ENCODE measurements at places on chromosomes 6 and 20.

- no peak for DNase-seq
Observed at GRCh38 chr20:12057778-12058177, 140.1 kb downstream of the BTBD3 start.

DNA sequence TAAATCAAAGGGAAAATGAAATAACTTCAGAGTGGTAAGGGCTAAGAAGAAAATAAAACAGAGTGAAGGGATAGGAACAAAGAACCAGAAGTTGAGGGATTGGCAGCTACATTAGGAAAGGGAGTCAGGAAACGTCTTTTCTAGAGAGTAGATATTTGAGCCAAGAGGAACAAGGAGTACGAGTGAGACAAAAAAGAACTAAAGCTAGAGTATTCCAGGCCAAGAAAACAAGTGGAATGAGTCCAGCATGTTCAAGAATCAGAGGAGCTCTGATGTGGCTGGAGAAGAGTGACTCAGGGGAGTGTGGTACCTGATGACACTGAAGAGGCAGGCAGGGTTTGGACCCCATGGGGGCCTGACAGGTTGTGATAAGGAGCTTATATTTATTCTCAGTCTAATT lies 66.3 kb downstream of the CEP162 start:
- no peak for DNase-seq

- no peak for DNase-seq
Observed at GRCh38 chr20:35302421-35303335, 10.5 kb upstream of the FAM83C start.

GRCh38 chr6:144578385-144579350 lies 293.5 kb downstream of the UTRN start:
- DNase-seq: no peak

DNA sequence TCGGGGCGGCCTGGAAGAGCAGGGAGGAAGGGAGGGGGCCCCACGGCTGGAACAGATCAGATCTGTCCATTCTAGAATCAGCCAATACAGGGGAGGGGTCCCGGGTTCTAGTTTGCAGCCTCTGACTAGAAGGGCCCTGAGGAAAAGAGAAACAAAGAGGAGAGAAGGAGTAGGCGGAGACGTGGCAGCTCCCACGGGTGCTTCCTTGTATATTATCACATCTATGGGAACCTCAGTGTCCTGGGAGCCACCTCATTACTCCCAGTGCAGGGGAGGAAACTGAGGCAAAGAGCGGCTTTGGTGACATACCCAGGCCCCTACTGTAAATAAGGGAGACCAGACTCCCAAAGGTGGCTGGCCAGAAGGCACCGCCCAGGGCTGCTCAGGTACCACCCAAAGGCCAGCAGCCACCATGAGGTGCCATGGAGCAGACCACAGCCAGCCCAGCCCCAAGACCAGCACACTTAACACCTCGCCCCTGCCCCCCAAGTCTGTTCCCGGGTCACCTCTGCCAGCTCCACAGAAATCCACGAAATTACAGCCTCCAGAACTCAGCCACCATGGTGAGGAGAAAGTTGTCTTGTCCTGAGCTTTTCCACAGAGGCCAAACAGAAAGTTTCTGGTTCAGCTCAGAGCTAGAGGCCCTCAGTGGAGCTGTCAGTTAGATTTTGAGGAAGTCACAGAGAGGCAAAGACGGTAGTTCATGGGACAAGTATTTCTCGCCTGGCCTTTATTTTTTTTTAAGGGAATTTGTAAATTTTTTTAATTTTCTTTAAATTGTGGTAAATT lies 2.1 kb downstream of the ZC3H12D start:
- DNase-seq: no peak

DNA sequence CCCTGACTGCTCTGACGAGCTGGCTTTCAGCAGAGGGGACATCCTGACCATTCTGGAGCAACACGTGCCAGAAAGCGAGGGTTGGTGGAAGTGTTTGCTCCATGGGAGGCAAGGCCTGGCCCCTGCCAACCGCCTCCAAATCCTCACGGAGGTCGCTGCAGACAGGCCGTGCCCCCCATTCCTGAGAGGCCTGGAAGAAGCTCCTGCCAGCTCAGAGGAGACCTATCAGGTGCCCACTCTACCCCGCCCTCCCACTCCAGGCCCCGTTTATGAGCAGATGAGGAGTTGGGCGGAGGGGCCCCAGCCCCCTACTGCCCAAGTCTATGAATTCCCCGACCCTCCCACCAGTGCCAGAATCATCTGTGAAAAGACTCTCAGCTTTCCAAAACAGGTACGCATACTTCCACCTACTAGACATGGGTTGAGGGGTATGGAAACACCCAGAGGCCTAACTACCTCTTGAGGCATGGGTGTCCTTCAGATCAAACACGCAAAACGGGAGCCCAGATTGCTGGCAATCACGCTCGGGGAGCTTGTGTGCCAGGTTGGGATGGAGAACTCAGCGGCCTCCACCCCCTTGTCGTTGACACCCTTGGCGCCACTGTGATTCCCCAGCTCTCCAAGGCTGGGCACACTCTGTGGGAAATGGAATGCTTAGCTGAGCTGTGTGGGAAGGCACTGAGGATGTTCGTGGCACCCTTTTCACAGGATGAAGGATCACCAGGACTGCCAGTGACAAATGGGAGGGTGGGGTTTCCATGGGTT lies 25.3 kb downstream of the CASS4 start:
- DNase-seq: no peak

GRCh38 chr6:68186870-68187269 lies 448.2 kb upstream of the ADGRB3 start:
- DNase-seq: no peak

DNA sequence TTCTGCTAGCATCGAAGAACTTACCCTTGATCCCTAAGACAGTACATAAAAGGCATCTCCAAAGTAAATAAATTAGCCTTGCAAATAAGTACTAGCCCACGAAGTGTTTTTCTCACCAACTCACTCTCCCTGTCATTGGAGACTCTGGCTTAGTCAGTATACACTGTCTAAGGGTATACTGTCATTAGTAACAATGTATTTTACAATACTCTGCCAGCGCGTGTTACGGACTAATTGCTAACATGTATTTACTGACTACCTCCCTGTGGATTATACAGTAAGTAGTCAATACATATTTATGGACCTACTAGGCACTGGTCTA lies 72.1 kb downstream of the NFATC2 start:
- no peak for DNase-seq

- DNase-seq: no peak
Observed at GRCh38 chr6:73866305-73866704, 170.3 kb downstream of the CD109 start.

DNA sequence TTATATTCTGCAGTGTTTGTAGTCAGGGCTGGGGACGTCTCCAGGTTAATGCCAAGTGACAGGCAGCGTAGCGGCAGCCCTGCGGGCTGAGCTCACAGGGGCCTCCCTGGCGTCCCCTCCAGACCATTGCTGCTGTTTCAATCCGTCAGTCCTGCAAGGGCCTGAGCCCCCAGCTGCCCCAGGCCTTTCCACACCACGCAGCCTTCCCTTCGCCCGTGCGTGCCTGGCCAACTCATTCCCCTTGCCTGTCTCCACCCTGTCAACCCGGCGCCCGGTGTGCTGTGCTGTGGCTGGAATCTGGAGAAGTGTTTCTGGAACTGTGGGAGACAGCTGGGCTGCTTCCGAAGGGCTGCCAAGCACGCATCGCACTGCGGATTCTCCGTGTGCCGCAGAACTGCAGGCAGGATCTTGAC lies 11.9 kb downstream of the BHLHE23 start:
- no peak for DNase-seq

DNA sequence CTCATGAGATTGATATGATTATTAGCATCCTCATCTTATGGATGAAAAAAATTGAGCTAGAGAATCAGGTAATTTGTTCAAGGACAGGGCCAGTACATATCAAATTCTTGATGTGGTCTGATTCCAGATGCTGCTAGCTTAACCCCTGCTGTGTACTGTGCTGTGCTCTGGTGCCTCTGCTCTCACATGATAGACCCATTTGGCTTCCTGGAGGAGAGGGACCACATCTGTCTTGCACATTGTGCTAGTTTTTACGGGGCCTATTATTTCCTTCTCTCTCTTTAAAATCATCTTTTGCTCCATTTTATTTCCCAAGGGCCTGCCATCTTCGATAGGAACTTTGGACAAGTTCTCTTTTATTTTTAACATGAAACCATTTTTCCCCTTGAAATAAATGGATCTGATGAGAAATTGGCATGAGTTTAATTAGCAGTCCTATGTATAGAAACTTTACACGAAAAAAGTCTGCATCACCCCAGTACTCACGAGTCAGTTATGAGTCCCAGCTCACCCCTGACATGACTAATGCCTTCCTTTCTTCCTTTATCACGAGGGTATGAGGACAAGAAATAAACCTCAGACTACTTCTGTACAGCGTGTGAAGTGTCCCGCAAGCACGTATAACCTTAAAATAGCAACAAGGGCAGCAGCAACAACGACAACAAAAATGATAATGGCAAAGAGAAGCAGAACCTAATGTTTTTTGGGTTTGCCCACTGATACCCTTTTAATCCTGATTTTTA lies 26.5 kb downstream of the CD109 start:
- DNase-seq: no peak

DNA sequence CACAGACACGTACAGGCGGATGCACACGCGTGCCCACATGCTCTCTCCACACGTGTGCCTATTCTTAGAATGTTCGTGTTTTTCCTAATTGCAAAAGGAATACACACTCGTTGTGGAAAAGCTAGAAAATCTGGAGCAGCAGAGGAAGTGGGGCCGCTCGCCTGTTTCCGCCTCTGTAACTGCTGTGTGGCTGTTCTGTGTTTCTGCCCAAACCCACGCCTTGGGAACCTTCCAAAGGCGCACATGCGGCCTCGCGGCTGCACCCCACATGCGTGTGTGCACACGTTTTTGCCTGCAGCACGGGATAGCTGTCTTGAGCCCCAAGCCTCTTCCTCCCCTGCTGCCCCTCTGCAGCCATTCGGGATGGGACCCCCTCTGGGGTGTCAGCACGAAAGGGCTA lies 12.2 kb downstream of the SLC17A9 start:
- no peak for DNase-seq

DNA sequence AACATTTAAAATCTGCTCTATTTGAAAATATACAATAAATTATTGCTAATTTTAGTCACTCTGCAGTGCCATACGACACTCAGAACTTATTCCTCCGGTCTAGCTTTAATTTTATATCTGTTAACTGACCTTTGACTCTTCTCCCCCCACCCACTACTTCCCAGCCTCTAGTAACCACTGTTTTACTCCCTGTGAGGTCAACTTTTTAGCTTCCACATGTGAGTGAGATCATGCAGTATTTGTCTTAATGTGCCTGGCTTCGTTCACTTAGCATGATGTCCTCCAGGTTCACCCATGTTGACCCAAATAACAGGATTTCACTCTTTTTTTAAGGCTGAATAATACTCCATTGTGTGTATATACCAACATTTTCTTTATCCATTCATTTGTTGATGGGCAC lies 80.8 kb downstream of the RPP40 start:
- DNase-seq: no peak

- no peak for DNase-seq
Observed at GRCh38 chr6:168774381-168774780, 333.4 kb downstream of the SMOC2 start.

Measured in testis (tissue), 5 donors.